ENCODE measurements at places on chromosomes 12 and 14. TPM values are rescaled to one million over a fixed set of nuclear protein-coding genes. Genes with fewer than 3 reads are reported as not detected.

- DNase-seq: no peak
Measured at GRCh38 chr12:42186793-42187192, 42.1 kb upstream of the GXYLT1 start.

DNA sequence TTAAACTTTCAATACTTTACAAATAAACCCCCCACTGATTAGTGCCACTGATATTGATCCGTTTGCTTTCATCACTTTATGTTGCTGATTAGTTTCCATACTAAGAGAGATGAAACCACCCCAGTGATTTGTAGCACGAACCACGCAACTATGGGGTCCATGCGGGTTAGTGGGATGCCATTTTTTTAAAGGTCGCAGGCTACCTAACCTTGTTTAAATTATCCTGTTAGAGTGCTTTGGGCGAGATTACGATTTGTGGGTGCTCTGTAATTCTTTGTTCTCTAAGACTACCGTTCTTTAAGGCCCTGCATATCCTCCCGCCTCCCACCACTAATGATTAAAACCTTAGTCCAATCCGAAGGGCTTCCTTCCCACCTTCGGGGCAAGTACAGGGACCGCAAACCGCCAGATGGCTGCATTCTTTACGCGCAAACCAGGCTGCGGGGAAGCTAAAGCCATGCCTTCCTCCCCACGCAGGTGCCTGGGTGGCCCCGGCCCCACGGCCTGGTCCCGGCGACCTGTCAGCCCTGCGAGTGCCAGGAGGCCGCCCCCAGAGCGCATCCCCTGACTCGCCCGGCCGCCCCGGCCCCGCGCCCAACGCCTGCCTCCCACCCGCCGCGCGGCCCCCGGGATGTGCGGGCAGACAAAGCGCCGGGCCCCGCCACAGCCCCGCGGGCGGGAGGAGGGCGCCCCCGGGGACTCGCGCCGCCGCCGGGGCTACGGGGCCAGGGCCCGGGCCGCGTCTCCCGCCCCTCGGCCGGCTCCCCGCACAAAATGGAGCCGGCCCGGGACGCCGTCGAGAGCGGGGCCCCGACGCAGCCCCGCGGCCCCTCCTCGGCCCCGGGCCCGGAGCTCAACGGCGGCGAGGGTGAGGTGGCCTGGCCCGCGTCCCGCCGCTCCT lies 759 bp downstream of the NFYB start:
- DNase-seq: no peak

GRCh38 chr12:89345830-89346740 lies 6.2 kb downstream of the DUSP6 start:
- no peak for DNase-seq

DNA sequence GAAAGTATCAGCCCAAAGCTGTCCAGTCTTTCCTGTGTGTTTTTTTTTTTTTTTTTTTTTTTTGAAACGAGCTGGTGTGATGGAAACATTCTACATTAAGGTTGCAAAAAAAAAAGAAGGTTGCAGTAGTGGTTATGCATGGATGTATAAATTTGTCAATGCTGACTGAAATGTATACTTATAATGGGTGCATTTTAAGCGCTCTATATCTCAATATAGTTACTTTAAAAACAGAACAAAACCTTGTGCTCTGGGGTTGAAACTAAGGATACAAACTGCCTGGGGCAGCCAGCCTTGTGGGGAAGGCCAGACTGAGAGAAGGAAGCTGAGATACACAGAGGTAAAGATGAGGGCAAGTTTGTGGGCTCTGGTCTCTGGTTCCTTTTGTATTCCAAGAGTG lies 87.3 kb upstream of the RMST start:
- DNase-seq: no peak

DNA sequence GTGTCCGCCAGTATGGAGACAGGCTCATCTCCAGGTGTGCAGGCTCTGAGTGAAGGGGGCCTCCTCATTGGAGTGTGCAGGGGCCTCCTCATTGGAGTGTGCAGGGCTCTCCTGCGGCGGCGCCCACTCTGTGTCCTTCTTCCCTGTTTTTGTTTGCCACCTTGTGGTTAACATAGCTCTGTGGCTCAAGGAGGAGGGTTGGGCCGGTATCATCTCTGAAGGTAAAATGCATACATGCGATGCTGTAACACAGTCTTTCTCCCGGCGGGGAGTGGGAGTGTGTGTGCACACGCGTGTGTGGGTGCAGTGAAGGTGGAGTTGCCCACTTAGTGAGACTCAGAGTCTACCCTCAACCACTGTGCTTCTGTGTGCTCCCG lies 429.4 kb downstream of the ZFP36L1 start:
- no peak for DNase-seq

DNA sequence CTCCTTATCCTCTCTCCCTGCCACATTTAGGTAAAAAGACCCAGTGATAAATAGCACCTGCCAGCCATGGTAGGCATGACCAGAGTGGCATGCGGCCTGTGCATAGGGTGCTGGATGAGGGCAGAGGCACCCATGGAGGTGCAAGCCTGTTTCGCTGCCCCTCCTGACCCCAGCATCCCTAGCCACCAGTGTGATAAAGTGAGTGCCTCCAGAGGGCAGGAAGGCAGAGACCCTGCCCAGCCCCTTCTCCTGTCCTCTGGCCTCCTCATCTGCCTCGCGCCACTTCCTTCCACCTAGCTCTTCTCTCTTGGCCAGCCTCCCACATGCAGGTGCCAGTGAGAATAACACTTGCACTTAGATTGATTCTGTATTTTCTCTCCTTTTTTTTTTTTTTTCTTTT lies 108.3 kb upstream of the FUT8 start:
- DNase-seq: no peak

DNA sequence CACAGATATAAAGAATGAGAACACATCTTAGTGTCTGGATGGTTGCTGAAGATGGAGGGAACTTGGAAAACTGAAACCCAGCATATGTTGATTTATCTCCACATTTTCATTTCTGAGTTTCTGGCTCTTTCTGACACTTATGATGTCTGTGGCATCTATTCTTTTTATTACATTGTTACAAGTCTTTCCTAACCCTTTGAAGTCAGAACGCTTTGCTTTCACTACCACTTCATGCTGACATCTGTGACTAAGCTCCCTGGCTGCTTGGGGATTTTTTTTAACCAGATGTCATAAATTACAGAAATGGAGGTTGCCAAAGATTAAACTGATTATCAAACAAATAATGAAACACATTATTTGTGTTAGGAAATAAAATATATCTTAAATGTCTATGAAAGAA lies 188.7 kb downstream of the KITLG start:
- no peak for DNase-seq

- DNase-seq: no peak
Measured at GRCh38 chr12:122215771-122216170, 10.1 kb downstream of the DIABLO start.

GRCh38 chr12:54421175-54421878 lies 2.3 kb upstream of the ITGA5 start:
- DNase-seq: peak; percentile 80

DNA sequence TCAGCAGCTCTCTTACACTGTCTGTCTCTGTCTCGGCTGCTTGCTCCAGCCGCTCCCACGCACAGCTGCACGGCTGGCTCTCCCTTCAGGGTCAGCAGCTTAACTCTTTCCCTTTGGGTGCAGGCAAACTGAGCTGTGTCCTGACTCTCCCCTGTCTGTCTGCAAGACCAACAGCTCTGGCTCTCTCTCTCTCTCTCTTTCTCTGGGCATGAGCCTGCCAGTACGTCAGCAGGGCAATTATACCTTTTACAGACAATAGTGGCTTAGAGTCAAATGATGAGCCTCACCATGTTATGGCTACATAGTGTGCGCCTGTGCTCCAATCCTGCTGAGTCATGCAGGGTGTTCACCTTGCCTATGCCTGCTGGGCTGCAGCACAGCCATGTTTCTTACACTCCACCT lies 120.5 kb upstream of the DDHD1 start:
- no peak for DNase-seq

- no peak for DNase-seq
Measured at GRCh38 chr12:5650829-5651461, 219.0 kb downstream of the NTF3 start.

DNA sequence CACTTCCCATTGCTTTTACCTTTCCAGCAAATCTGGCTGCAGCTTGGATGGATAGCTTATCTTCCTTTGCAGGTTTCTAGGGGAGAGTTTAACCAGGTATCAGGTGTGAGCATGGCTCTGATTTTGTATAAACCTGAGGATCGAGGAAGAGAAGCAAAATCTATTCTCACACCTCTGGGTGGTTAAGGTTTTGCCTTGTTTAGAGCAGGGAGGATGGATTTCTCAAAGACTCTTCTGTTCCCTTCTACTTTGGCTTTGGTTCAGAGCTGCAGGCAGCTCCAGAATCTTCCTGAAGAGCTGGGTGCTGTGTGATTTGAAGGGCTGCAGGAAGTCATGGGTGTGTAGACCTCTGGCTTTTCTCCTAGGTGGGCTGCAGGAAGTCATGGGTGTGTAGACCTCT lies 1.7 kb downstream of the JDP2 start:
- DNase-seq: no peak

GRCh38 chr12:130101370-130101769 lies 60.9 kb upstream of the FZD10 start:
- DNase-seq: no peak

DNA sequence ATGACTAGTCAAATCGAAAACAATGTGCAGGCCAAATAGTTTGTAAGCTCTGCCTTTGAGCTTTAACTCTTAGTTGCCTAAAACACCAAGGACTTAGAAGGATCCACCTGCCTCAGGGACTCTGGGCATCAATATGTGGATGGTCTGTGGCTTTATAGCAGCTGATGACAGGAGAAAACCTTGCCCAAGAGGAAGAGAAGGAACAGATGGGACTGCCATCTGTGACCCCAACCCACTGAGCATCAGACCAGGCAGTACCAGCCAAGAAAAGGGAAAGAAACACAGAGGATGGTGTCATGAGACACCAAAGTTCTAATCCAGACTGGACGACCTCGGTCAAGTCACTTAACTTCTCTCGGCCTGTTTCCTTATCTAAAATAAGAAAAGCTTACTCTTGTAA lies 12.7 kb downstream of the TGFB3 start:
- no peak for DNase-seq

GRCh38 chr12:104212516-104212915 lies 3.1 kb upstream of the TXNRD1 start:
- DNase-seq: no peak

GRCh38 chr14:31932675-31933074 lies 144.4 kb upstream of the ARHGAP5 start:
- DNase-seq: no peak

GRCh38 chr14:23365732-23366425 lies 907 bp upstream of the EFS start:
- no peak for DNase-seq

DNA sequence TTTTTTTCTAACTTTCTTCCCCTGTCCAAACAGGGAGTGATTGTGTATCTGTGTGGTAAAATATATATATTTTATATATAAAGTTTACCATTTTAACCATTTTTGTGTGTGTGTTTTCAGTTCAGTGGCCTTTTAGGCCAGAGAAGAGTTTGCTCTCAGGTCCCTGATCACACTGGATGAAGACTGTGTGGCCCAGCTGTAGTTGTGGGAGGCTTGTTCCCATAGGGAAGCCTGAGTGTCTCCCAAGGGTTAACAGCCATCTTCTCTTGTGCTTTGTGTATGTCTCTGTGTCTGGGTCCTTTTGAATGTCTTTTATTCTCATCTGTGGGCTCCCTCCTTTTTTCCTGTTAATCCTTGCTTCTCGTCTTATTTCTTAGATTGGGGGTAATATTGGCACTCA lies 23.4 kb downstream of the CGRRF1 start:
- DNase-seq: no peak

GRCh38 chr12:53078425-53079225 lies 565 bp downstream of the SPRYD3 start:
- DNase-seq: no peak

- DNase-seq: no peak
Measured at GRCh38 chr14:22271838-22272799, 316.9 kb downstream of the DAD1 start.

GRCh38 chr12:55935738-55936151 lies 4.8 kb downstream of the DGKA start:
- DNase-seq: no peak

DNA sequence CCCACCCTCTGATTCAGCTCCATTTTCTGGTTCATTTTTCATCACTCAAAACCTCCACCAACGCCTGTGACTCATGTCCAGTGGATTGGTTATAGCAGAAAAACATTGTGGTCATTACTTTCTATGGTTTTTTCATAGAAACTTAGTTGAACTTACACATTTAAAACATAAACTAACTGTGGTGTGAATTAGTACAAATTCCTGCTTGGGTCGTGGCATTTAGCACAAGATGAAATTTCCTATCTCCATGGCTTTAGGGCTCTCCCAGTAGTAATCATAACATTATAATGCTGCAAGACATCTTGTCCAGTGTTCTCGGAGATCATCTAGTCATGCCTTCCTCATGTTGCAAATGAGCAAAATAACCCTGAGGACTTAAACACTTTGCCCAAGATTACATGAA lies 7.1 kb downstream of the RNASE7 start:
- DNase-seq: no peak

DNA sequence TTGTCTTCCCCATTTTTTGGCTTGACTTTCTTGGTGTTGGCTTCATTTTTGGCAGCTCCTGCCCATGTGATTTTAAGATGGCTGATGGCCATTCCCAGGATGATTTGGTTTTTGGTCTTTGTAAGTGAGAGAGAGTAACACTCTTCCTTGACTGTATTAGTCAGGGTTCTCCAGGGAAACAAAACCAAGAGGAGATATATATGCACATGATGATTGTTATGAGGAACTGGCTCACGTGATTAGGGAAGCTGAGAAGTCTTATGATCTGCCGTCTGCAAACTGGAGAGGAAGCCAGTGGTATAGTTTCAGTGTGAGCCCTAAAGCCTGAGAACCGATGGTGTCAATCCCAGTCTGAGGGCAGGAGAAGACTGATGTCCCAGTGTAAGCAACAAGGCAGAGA lies 146.6 kb downstream of the NRXN3 start:
- no peak for DNase-seq

GRCh38 chr14:24381363-24382063 lies 13.5 kb downstream of the NFATC4 start:
- DNase-seq: no peak

- no peak for DNase-seq
Measured at GRCh38 chr12:55019784-55020183, at the start of gene NEUROD4. Gene NEUROD4 (plus strand): TSS chr12:55019974. CDS start chr12:55026440, 6,466 bp downstream.

GRCh38 chr14:35927727-35928126 lies 101.6 kb downstream of the BRMS1L start:
- DNase-seq: no peak

- DNase-seq: no peak
Measured at GRCh38 chr14:68633131-68633991, 159.5 kb downstream of the ZFP36L1 start.

DNA sequence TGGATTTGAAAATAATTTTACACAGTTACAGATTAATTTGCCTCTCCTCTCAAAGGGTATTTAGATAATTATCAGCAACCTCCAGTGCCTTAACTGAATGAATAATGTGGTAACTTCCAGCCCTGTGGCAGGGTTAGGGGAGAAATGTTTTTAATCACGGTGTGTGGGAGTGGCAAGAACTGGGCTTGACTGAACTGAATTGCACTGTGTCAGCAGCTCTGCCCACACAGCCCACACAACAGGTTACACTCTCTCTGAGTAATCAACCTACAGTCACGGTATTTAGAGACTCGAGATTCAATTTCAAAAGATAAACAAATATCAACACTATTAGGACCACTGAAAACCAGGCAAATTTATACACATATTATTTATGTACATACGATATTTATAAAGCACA lies 198.5 kb downstream of the KCNC2 start:
- no peak for DNase-seq

The NINJ2 gene
- total RNA-seq: 2.4 TPM

The FGD4 gene
- total RNA-seq: 61.6 TPM

The PELI2 gene
- 22.2 TPM for total RNA-seq

The GZMH gene
- 14.7 TPM for total RNA-seq

The WIF1 gene
- total RNA-seq: not detected

The CIDEB gene
- total RNA-seq: 10.9 TPM

The LRP1-AS gene
- total RNA-seq: not detected

The PLEKHG7 gene
- total RNA-seq: not detected

The JDP2 gene
- 100 TPM for total RNA-seq

The ADGRD1 gene
- total RNA-seq: 21.3 TPM

The PIANP gene
- total RNA-seq: 4.2 TPM

The USP44 gene
- 2.5 TPM for total RNA-seq

Measured in thoracic aorta (tissue), 2 donors.